Stimulated activated CD8-positive, alpha-beta memory T cell treated with anti-CD3 and anti-CD28 coated beads, Interleukin-2, amount 100 ng/mL, for 1 hour (primary cell): ENCODE measurements at places on chromosomes 2 and 18.

GRCh38 chr2:28717339-28717758, 34.3 kb upstream of the PPP1CB start:
- DNase-seq = no peak

DNA sequence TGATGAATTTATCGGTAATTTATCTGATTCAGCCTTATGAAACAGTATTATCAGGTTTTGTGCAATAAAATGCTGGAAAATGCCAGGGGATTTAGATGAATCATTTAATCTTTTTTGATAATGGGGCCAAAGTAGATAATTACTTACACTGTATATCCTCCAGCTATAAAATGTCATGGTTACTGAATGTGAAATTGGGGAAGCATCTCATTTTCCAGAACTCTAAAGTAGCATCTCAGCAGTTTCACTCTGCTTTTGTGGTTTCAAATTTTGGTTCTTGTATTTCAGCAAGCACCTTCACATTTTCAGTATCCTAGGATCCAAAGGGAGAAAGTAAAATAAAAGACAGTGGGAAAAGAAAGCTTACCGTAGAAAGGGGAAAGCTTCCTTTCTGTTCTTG, 12.8 kb downstream of the ANKRD62 start:
- DNase-seq = no peak

DNA sequence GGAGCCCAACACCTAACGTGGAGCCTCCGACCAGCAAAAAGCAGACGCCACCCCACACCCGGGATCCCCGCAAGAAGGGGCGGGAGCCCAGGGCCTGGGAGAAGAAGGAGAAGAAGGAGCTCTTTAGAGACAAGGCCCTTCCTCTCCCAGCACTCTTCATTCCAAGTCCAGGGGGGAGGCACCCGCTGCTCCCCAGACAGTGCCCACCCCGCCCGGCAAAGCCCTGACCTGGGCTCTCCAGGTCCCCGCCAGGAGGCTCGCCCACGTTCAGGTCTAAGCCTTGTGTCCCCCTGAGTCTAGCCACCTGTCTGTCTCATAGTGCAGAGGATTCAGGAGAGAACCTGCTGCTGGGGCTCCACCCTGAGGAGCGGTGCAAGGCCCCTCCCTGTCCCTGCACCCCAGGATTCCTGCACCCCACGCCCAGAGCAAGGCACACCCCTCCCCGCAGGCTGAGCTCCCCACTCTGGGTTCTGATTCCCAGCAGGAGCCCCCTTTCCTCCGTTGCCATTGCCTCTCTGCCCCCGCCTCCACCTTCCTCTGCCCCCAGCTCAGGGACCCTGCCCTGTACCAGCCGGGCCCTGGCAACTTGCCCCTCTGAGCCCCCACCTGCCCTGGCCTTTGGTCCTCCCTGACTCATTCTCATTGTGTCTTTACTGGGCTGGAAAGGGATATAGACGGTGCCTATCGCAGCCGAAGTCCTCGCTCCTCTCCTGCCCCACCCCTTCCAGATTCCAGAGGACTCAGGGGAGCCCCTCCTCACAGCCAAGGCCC, 33.5 kb upstream of the GPC1 start:
- no peak for DNase-seq

DNA sequence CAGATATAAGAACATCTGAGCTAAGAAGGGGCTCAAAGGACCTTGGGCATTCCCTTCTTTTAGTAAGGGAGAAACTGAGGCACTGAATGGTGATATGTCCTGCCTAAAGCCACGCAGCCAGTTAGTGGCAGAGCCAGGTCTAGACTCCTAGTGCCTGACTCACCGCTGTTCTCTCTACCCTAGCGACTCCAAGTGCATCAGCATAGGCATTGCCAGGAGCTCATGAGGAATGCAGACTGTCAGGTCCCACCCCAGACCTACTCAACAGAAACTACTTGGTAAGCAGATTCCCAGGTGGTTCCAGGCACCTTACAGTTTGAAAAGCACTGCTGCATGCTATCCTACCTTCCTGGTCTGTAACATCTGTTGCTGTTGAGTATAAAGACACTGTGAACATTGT, 158.9 kb downstream of the MSH2 start:
- no peak for DNase-seq

GRCh38 chr2:130915595-130916437, 79.1 kb downstream of the ARHGEF4 start:
- DNase-seq = no peak

DNA sequence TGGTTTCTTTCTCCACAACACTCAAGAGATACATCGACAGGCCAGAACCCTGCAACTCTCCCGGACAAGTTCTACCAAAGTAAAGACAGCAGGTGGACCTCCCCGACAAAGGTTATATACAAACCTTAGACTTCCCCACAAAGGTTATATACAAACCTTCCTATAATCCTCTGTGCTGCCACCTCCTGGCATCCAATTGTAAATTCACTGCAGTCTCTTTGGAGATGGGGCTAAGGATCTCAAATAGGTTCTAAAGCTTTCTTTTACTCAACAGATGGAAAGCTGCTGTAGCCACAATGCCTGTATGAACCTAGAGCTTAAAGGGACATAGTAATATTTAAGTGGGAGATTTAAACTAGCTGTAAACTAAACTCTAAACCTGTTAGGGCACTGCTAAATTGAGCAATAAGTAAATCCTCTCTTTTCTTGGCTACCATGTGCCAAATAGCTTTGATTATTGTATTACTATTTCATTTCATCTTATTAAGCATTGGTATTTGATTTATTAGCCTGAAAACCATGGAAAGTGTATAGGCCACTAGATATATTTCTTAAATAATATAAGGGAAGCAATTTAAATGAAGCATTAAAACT, 9.8 kb upstream of the MREG start:
- no peak for DNase-seq

- no peak for DNase-seq
Observed at GRCh38 chr18:57624988-57625387, 3.4 kb upstream of the NARS1 start.

DNA sequence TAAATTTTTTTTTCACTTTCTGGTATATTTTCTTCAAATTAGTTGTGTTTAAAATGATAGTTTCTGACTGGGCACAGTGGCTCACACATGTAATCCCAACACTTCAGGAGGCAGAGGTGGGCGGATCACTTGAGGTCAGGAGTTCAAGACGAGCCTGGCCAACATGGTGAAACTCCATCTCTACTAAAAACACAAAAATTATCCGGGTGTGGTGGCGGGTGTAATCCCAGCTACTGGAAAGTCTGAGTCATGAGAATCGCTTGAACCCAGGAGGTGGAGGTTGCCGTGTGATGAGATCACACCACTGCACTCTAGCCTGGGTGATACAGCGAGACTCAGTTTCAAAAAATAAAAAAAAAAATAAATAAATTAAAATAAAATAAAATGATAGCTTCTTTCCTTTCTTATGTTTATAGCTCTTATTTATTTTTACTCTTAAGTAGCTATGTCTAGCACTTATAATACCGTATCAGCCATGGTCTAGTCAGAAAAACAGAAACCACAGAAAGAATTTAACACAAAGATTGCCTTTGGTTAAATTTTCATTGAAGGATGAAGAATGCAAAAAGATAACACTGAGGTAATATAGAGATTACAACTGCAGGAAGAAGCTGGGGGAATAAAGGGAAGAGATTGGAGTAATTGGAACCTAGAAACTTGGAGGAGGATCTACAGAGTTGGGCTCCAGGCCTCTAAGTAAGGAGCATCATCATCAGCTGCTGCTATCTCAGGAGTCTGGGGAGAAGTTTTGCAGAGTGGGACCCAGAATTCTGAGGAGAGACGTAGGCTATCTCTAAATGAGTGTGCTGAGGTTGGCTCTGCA, 54.7 kb upstream of the MBOAT2 start:
- DNase-seq = no peak

DNA sequence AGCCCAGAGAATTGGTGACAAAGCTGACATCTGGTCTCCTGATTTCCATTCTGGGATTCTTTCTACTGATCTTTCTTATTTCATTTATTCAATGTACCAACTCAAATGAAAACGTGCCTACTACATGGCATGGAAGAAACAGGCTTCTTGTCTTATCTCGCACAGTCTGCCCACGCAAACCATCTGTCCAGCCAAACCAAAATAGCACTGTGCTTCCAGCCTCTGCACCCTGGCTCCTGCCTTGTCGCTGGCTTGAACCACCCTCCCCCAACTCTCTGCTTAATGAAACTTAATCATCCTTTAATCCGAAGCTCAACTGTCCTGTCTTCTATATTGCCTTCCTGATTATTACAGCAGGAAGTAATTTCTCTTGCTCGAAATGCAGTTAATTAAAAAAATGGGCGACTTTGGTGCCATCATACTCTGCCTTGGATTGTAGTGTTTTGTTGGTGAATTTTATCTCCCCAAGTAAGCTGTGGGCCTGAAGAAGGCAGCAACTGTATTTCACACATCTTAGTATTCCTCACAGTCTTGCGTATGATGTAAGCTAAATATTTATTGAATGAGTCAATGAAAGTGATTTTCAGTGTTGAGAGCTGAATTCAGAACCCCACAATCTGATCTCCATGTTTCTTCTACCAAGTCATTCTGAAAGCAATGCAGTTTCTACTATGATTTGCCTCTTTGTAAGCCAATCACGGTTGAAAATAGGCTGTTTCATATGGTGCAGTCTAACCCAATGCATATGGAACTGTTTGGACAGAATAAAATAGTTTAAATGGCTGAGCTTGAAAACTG, 190.8 kb downstream of the TMEM247 start:
- DNase-seq = no peak

DNA sequence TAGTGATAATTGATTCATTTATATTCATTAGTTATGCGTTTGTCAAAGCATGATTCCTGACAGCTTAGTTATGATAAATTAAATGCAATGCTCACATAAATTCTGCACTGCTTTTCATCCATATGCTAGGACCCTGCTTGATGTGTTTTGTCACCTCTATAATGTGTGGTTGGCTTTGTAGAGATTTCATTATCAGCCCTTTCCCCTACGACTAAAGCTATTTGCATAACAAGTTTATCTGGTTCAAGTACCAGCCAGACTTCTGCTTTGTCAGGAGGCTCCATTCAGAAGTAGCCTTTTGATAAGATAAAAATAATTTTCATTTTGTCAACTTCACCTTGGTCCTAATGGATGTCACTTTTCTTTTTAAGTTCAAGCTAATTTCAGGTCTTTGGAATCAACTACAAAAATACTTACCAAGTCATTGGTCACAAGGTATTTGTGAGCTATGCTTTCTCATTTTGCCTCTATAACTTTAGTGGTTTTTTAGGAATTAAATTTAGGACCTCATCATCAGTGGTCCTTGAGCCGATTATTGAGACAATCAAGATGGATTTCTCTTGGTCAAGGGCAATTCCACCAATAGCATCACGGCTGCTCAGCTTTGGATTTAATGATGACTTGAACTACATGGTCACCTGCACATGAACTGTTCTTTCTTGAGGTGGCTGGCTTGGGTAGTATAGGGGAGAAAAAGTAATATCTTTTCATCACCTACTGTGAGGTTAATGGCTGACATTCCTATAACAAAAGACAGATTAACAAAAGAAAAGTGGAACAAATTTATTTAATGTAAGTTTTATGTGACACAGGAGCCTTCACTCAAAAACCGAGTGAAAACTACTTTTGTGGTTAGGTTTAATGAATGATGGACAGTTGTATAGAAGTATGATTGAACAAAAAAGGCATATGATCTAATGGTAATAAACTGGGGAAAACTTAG, 162.1 kb downstream of the MYO3B start:
- DNase-seq = no peak

- DNase-seq = no peak
Observed at GRCh38 chr2:36650031-36650829, 46.3 kb upstream of the VIT start.

DNA sequence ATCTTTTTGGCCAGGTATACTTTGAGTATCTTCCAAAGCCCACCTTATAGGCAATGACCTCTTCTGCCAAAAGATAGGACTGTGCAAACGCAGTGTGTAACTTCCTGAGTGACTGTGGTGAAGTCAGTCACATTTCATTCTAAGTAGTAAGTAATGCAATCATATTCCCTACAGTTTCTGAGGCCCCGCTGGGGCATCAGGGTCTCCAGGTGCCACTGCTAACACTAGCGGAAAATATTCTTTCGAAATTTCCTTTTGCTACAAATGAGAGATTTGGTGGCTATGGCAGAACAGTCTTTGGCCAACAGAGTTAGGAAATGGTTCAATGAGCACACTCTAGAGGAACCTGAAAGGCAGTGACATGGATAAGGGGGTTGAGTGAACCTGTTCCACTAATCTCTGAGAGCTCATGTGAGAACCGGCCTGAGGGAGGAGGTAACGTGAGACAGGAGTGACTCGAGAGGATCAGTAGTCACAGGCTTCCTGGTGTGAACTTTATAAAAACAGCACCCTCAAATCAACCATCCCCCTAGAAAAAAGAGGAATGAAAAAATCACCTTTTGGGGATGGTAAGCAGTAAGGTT, 102.6 kb upstream of the LPIN2 start:
- no peak for DNase-seq

- DNase-seq = no peak
Observed at GRCh38 chr2:28664120-28664842, 87.3 kb upstream of the PPP1CB start.

GRCh38 chr18:45083226-45083855, 402.7 kb downstream of the SETBP1 start:
- no peak for DNase-seq

GRCh38 chr2:128233790-128234395, 84.8 kb downstream of the HS6ST1 start:
- no peak for DNase-seq

GRCh38 chr2:121547646-121548045, 17.0 kb downstream of the RNU4ATAC start:
- DNase-seq = no peak

- no peak for DNase-seq
Observed at GRCh38 chr2:83970217-83970929, 488.7 kb downstream of the SUCLG1 start.

- no peak for DNase-seq
Observed at GRCh38 chr2:73503992-73504570, 118.4 kb downstream of the ALMS1 start.

GRCh38 chr2:15082105-15083058, 449.9 kb downstream of the LRATD1 start:
- DNase-seq = no peak

GRCh38 chr2:76193089-76193488, 482.4 kb upstream of the GCFC2 start:
- DNase-seq = no peak

DNA sequence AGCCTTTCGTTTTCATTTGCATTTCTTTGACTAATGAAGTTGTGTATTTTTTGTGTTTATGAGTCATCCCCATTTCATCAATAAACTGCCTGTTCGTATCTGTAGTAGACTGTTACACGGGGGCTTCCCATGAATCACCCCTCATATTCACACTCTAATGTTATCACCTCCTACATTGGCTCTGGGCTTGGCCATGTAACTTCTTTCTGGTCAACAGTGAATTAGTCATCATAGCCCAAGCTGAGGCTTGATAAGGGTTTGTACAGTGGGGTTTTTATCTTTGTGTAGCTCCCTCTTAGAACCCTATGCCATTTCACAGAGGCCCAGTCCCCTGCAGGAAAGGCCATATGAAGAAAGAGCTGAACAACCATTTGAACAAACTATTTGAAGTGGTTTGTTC, 151.0 kb downstream of the CCBE1 start:
- no peak for DNase-seq
